Ovary (tissue), 10 donors: ENCODE measurements at places on chromosomes 7 and 10. TPM values are rescaled to one million over a fixed set of nuclear protein-coding genes. Genes with fewer than 3 reads are reported as not detected.

DNA sequence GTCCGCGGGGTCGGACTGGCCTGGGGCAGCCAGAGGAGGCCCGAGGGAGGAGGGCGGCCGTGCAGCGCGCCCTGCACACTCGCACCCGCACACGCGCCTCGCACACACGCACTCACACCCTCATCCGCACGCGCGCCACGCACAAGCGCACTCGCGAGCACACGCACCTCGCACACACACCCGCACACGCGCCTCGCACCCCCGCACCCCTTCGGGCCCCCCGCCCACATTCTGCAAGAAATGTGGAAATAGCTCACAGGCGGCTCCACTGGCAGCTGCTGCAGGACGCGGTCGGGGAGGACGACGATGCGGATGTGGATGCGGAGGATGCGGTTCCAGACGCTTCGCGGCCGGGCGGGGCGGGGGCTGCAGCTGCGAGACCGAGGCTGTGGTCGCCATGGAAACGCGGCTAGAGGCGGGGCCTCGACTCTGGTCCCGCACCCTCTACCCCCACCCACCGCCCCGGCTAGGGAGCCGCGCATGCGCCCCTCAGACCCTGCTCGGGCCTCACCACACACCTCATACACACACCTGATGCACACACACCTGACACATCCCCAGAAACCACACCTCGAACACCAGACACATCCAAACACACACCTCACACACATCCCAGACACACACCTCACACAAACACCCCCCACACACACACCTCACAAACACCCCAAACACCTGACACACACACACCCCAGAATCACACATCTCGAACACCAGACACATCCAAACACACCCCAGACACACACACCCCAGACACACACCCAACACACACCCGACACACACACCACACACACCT is at the start of gene CALY:
Gene CALY (minus strand): TSS at position 320 of the 793 bp plus-strand sequence. CDS start 7,907 bp downstream, outside the sequence.
- H3K27me3 ChIP-seq = peaks cover 6% of the 10 kb centered on the region
- H3K4me1 ChIP-seq = peaks cover 8% of the 10 kb centered on the region
- H3K36me3 ChIP-seq = no peaks in the 10 kb centered on the region
- peak; percentile 22 for DNase-seq
- no peak within 1 kb of the TSS for H3K27ac ChIP-seq

DNA sequence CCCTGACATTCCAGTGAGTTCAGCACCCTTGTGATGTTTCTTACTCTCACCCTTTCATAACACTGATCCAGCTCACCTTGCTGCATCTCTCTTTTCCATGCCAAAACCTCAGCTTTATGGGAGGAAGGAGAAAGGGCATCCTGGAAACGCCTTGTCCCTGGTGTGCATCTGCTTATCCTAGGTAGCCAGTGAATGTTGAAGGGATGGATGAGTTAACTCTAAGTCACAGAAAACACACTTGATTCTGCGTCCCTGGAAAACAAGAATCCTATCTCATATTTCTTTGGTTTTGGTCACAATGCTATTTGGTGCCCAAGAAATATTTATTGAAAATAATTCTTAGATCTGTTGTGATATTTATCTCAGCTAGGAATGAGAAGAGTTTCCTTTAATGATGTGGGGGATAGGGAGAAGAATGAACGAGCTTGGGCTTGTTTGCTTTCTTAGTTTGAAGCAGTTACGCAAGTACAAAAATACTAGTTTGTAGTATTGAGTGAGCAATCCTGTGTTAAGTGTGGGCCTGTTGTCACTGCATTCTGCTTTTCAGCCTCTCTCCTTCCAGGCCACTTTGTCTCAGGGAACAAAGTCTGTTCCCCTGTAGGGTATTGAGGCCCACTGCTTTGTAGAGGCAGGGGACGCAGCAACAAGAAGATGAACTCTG is 126.5 kb downstream of the ARID5B start:
- no peaks in the 10 kb centered on the region for H3K27me3 ChIP-seq
- H3K4me1 ChIP-seq = peaks cover 2% of the 10 kb centered on the region
- no peak overlapping the region for H3K4me3 ChIP-seq
- no peak for DNase-seq

The ZNF727 gene
- polyA plus RNA-seq = 2.8 TPM

The P4HA1 gene
- polyA plus RNA-seq = 44.7 TPM

DNA sequence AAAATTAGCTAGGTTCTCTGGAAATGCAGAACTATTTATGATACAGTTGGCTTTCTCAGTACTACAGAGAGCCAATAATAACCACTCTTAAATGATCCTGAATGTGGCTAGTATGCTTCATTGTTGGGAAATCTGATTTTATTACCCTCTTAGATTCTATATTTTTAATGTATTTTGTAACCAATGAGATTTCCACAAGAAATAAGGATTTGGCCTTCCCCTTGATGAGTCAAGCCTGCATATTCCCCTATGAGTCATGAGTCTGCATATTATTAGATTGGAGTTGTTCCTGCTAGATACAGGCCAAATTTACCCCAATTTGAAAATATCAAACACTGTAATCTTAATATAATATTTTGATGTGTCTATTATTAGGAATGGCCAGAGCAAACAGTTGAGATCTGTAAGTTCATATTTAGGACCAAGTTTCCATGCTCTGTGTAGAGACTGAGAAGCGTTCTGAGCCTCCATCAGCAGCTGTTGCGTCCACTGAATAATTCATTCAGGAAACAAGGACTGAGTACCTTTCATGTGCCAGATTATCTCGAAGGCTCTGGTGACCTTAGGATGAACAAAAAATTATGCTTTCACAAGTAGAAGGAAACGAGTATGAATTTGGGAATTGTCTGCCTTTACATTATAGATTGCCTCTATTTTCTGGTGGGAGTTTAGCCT is 793.4 kb downstream of the NRG3 start:
- no peaks in the 10 kb centered on the region for H3K27me3 ChIP-seq
- no peak overlapping the region for H3K4me3 ChIP-seq
- no peak for DNase-seq
- peaks cover 1% of the 10 kb centered on the region for H3K4me1 ChIP-seq
- H3K27ac ChIP-seq = no peak overlapping the region
- no peaks in the 10 kb centered on the region for H3K36me3 ChIP-seq

The TSPAN12 gene
- polyA plus RNA-seq = 4.2 TPM

DNA sequence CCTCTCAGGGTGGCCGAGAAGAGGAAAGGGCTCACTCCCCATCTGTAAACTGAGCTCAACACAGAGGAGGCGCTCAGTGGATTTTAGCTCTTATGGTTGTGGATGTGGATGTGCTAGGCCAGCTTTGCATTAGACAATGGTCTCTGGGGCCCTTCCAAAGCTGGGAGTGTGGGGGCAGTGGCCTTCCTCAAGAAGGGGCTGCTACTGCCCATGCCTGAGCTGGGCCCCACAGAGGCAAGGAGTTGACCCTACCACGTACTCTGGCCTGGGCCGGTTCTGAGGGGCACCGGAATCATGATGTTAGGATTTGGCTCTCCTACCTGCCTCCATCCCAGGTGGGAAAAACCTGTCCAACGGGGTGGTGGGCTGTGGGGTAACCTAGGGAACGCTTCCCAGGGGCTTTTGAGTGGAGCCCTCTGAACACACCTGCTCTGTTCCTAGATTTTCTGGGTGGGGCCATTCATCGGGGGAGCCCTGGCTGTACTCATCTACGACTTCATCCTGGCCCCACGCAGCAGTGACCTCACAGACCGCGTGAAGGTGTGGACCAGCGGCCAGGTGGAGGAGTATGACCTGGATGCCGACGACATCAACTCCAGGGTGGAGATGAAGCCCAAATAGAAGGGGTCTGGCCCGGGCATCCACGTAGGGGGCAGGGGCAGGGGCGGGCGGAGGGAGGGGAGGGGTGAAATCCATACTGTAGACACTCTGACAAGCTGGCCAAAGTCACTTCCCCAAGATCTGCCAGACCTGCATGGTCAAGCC is 11.5 kb downstream of the AQP1 start:
- no peaks in the 10 kb centered on the region for H3K4me1 ChIP-seq
- no peak overlapping the region for H3K4me3 ChIP-seq
- H3K36me3 ChIP-seq = no peaks in the 10 kb centered on the region
- peak; percentile 6 for DNase-seq
- H3K27ac ChIP-seq = no peak overlapping the region

DNA sequence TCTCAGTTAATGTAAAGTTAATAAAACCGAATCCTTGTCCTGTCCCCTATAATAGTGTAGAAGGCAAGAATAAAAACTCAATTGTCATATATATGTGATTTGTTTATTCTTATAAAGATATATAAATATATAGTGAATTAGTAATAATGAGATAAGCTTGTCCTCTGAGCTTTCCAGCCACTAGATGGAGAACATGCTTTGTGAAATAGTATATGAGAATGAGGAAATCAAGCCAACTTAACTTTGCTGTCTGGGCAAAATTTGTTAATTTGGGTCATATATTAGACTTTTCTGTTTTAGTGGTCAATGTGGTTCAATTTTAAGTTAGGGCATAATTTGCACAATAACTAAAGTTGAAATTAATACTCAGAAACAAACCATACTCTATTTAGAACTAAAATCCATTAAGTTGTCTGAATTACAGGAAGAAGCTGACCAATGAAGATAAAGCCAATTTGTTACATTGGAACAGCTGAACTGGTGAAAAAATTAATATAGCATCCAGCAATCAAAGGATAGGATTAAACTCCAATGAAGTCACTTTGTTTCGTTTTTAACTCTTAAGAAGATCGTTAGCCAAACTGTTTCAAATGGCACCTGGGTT is 595.0 kb downstream of the ARL4A start:
- no peak overlapping the region for H3K27ac ChIP-seq
- H3K36me3 ChIP-seq = no peaks in the 10 kb centered on the region
- no peaks in the 10 kb centered on the region for H3K27me3 ChIP-seq
- no peak overlapping the region for H3K4me3 ChIP-seq
- no peaks in the 10 kb centered on the region for H3K4me1 ChIP-seq

DNA sequence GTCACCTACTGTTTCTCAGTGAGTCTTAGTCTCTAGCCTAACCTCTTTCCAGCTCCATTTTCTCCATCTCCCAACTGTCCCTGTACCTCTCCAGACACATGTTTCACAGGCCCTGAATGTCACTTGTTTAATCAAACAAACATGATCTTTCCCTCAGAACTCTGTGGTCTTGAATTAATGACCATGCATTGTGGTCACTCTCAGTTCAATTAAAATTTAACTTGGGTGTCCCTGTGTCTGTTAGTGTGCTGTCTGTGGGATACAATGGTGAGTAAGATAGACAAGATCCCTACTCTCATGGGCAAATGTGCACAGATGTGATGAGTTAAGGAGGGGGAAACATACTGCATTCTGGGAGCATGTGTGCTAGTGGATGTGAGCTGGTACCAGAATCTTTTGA is 65.0 kb downstream of the RBM33 start:
- H3K4me1 ChIP-seq = peaks cover 1% of the 10 kb centered on the region
- H3K36me3 ChIP-seq = no peaks in the 10 kb centered on the region
- DNase-seq = no peak
- no peak overlapping the region for H3K4me3 ChIP-seq
